ENCODE measurements at places on chromosomes 1 and 21.

GRCh38 chr1:217453816-217454215 is 177.1 kb downstream of the GPATCH2 start:
- DNase-seq = no peak

DNA sequence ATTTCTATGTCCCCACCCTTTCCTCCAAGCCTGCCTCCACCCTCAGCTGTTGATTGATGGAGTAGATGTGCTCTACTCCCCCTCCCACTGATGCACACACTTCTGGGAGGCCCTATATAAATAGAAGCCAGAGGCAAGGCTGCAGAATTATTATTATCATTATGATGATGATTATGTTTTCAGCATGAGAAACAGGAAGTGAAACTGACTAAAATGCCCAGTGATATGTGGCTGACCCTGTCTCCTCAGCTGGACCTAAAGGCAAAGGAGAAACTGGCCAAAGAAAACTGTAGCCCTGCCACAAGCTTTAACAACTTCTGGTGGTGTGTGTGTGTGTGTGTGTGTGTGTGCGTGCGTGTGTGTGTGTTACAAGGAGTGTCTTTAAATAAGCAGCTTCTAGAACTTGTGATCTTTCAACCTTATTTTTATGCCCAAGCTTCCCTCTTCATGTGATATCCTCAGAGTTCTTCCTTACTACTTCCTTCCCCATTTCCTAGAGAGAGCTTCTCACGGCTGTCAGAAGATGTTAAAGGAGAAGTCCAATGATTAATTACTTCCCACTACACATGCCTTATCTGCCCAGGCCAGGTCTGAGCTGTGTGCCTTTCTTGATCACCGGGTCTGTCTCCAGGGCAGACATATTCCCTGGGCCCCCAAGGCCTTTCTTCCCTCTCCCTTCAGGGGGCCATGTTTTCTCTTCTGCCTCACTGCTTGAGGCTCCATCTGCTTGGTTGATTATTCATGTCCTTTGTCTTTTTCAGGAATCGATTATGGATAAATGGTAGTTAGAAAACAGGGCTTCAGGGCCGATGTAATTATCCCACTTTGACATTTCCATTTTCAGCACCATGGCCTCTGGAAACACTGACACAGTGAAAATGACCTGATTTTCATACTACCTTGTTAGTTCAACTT is 11.6 kb upstream of the MAPKAPK2 start:
- DNase-seq = no peak

DNA sequence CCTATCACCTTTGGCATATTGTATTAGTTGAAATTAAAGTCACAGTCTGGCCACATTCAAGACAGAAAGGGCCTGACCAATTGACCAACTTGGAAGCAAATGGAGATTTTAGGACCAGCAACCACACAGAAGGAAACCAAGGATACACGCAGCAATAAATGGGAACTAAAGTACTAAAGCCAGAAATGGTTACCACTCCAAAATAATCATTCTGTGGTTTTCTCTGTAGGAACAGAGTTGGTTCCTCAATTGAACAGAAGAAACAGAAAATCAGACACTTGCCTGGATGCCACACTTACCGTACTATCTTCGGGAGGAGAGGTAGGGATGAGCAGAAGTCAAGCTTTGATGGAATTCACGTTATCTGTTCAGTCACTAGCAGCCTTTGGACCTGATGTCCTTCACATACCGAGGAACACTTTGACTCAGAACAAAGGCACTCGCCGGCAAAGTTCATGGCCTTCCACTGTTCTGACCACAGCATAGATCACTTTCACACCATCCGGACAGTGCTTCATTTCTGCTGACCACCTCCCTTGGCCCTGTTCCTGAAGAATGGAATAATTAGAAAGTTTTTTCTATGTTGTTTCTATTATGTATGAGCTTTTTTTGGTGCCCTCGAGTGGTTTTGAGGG is 96.9 kb downstream of the LPAR3 start:
- DNase-seq = no peak

DNA sequence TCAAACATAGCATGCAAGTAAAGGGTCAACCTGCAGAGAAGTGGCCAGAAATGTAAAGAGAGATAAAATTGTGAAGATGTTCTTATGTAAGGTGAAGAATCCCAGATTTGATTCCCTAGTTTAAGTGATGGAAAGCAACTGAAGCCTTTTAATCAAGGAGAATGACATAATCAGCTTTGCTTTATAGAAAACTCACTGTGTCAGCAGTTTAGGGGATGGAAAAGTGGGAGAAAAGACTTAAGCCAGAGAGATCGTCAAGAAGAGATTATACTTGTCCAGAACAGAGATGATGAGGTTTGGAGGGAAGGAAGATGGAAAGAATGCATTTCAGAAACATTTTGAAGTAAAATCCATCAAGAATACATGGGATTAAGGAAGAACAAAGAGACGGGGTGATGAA is 275.3 kb upstream of the ST6GALNAC5 start:
- DNase-seq = no peak
